ENCODE measurements at places on chromosomes 6 and 20.

DNA sequence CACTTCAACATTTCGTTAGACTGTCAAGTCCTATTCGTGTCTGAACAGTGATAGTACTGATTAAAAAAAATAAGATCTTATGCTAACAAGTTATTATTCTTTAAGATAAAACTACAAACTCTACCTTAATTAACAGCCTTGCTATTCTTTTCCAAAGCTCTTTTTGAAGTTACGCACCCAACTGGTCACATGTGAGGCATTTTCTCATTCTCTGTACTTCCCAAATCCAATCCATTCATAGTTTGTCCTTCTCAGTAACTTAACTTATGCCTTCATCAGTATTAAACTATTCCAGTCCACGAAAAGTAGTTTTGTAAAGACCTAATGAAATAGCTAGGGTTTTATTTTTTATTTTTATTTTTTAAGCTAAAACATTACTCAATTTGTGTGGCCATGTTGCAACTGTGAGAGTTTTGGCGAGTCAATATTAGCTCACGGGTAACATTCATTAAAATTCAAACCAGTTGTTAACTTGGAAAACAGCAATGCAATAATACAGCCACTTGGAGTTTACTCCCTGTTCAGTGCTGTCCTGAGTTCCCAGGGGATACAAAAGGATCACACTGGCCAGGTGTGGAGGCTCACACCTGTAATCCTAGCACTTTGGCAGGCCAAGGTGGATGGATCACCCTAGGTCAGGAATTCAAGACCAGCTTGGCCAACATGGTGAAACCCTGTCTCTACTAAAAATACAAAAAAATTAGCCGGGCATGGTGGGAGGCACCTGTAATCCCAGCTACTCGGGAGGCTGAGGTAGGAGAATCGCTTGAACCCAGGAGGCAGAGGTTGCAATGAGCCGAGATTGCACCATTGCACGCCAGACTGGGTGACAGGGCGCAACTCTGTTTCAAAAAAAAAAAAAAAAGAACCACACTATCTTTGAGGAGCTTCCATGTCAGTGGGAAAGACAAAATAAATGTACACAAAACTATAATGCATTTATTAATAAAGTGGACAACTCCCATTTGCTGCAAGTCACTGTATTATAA, 27.9 kb upstream of the EEF1A1 start:
- H3K36me3 ChIP-seq: no peaks in the 10 kb centered on the region
- no peak overlapping the region for H3K27ac ChIP-seq
- no peak overlapping the region for H3K4me3 ChIP-seq
- no peak for DNase-seq
- H3K4me1 ChIP-seq: no peaks in the 10 kb centered on the region

- peak within 1 kb of the TSS; percentile 83 for H3K27ac ChIP-seq
- H3K4me1 ChIP-seq: peaks cover 11% of the 10 kb centered on the region
- peak; percentile 95 for DNase-seq
- no peaks in the 10 kb centered on the region for H3K27me3 ChIP-seq
- peak within 1 kb of the TSS; percentile 83 for H3K4me3 ChIP-seq
Observed at GRCh38 chr6:70566751-70567382, at the start of gene SDHAF4. SDHAF4 (plus strand) TSS chr6:70566930; CDS start chr6:70566941, 11 bp downstream.

DNA sequence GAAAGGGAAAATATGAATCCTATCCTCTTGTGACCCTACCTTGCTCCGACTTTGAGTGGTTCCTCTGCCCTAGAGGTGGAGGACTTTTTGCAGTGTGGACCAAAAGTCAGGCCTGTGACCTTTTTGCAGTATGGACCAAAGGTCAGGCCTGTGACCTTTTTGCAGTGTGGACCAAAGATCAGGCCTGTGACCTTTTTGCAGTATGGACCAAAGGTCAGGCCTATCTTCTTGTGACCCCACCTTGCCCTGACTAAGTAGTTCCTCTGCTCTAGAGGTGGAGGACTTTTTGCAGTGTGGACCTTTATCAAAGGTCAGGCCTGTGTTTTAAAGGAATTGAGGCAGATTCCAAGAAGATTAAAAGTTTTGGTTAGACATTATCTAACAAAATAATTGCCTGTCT, 10.9 kb upstream of the ERVFRD-1 start:
- H3K4me1 ChIP-seq: peaks cover 13% of the 10 kb centered on the region
- H3K36me3 ChIP-seq: peaks cover 13% of the 10 kb centered on the region
- no peak for DNase-seq

- no peak overlapping the region for H3K27ac ChIP-seq
- no peaks in the 10 kb centered on the region for H3K36me3 ChIP-seq
- no peaks in the 10 kb centered on the region for H3K4me1 ChIP-seq
- H3K4me3 ChIP-seq: no peak overlapping the region
Observed at GRCh38 chr6:72382602-72383529, 239.0 kb upstream of the KCNQ5 start.

GRCh38 chr6:37673436-37673835, 24.2 kb downstream of the MDGA1 start:
- DNase-seq: no peak
- H3K4me3 ChIP-seq: no peak overlapping the region
- no peaks in the 10 kb centered on the region for H3K36me3 ChIP-seq

DNA sequence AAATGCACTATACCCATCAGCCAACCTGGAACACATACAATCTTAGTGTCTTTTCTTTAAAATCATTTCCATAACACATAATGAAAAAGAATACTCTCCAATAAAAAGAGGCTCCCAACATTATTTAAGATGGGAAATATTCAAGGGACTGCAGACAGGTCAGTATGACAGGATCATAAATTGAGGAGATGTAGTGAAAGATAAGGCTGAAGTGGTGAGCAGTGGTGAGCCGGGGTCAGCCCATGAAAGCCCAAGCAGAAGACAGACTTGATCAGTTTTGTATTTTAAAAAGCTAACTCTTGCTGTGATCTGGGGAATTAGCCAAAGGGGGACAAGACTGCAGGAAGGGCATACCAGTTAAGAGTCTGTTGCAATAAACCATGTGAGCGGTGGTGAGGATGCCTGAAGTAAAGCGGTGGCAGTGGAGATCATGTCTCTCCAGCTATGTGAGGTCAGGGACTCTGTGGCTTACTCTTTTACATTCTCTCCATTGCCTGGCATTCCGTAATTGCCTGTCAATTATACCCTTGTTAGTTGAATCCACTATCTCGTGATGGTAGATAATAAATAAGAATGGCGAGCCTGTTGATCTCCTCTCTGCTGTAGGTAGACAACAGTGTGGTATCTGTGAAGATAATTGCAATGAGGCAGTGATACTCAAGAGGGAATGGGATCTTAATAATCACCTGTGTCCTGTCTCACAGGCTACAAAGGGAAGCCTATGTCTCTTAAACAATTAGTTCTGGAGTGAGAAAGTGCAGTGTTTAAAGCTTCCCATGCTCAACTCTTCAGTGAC, 97.4 kb downstream of the FILIP1 start:
- peaks cover 10% of the 10 kb centered on the region for H3K27me3 ChIP-seq
- no peak overlapping the region for H3K27ac ChIP-seq
- no peaks in the 10 kb centered on the region for H3K4me1 ChIP-seq
- no peak overlapping the region for H3K4me3 ChIP-seq
- no peaks in the 10 kb centered on the region for H3K36me3 ChIP-seq

DNA sequence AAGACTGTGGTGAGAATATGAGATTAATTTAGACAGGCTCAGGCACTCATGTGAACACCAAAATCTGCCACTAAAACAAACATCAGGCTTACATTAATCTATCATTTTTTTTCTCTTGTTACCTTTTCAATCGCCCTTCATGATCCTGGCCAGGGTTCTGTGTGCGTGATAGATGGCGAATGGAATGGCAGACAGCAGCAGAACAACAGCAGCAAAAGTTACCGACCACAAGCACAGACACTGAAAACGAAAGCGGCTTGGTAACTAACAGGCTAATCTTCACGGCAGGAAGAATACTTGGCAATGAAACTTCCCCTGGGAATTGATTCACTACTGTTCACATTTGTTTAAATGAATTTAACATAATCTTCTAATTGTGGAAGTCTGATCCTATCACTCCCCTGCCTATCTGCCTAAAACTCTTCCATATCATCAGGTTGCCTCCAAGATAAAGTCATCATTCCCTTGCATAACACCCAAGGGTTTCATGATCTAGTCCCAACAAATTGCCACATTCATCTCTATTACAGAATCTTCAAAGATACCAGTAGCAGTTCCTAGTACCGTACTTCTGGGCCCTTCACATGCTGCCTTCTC, 28.7 kb downstream of the PTPRK start:
- no peaks in the 10 kb centered on the region for H3K4me1 ChIP-seq
- peaks cover 1% of the 10 kb centered on the region for H3K36me3 ChIP-seq
- H3K27ac ChIP-seq: no peak overlapping the region
- H3K4me3 ChIP-seq: peak overlapping the region; percentile 36
- no peak for DNase-seq

GRCh38 chr20:25165128-25165527, 30.4 kb upstream of the ENTPD6 start:
- H3K27me3 ChIP-seq: peaks cover 5% of the 10 kb centered on the region
- DNase-seq: no peak
- H3K4me3 ChIP-seq: no peak overlapping the region
- peaks cover 15% of the 10 kb centered on the region for H3K4me1 ChIP-seq

DNA sequence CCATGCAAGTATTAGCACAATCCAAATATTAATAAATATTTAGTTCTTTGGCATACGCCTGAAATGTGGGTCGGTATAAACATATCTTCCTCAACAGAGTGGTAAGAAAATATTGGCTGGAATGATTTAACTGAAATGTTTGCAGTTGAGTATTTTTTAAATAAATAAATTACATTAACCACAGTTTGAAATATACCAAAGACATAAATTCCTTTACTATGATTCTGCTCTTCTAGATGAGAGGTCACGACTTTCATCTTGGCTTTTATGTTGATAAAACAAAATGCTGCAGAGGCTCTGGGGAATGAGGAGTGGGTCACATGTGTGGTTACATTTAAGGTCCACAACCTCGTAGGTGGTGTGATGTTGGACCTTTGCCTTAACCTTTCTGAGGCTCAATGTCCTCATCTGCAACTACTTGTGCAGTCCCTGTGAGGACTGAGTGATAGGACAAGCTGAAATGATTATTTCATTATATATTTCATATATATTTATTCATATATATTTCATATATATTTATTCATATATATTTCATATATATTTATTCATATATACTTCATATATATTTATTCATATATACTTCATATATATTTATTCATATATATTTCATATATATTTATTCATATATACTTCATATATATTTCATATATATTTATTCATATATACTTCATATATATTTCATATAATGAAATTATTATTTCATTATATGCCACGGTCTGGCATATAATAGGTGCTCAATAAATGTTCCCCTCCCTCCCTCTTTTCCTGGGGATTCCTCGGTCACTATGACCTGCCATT, 107.4 kb downstream of the SAMD5 start:
- H3K36me3 ChIP-seq: no peaks in the 10 kb centered on the region
- H3K4me1 ChIP-seq: no peaks in the 10 kb centered on the region
- no peaks in the 10 kb centered on the region for H3K27me3 ChIP-seq

DNA sequence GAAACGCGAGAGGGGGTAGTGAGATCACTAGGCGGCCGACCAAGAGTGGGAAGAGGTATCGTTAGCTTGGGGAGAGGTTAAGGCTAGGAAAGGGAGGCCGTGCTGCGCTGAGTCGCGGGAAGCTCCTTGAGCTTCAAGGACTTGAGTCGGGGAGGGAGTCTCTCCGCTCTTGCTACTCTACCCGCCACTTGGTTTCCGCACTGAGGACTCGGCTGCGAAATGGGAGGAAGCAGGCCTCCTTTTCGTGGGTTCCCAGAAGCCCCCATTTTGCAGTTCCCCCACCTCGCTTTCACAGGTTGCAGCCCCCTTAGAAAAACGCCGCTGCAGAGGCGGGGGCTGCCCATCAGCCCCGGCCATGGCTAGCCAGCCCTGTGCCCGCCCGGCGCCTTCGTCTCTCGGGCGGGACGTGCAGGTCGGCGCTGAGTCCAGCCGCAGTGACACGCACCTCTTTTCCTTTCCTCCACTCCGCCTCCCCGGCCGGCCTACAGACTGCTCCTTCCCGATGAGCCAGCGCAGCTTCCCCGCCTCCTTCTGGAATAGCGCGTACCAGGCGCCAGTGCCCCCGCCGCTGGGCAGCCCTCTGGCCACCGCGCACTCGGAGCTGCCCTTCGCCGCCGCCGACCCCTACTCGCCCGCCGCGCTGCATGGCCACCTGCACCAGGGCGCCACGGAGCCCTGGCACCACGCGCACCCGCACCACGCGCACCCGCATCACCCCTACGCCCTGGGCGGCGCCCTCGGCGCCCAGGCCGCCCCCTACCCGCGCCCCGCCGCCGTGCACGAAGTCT, 4.9 kb downstream of the VGLL2 start:
- peaks cover 85% of the 10 kb centered on the region for H3K27me3 ChIP-seq
- H3K4me1 ChIP-seq: no peaks in the 10 kb centered on the region
- no peak overlapping the region for H3K27ac ChIP-seq
